NCI-H1092 treated with DMSO at 0.1 percent for 48 hours (cell line): ENCODE measurements at places on chromosomes 4 and X.

GRCh38 chr4:108159845-108160244 lies 8.9 kb downstream of the LEF1 start:
- no peak for DNase-seq

GRCh38 chr4:123878976-123879375 lies 482.4 kb downstream of the SPRY1 start:
- no peak for DNase-seq

GRCh38 chr4:111480510-111480909 lies 664.7 kb upstream of the FAM241A start:
- DNase-seq, result no peak

DNA sequence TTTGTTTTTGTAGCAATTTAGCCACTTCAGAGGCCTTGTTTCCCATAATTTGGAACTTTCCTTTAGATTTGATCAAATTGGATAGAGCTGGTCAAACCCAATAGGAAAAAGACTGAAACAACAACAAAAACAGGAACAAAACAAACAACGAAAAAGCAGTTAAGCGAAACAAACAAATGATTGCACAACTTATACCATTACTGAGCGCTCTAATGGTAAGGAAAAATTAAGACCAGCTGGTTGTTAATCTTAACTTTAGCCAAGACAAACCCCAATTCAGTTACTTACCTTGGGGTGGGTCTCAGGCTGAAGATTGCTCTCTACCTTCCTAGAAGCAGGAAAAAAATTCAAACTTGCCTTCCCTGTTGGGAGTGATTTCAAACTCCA lies 38.3 kb downstream of the SPCS3 start:
- DNase-seq, result no peak

DNA sequence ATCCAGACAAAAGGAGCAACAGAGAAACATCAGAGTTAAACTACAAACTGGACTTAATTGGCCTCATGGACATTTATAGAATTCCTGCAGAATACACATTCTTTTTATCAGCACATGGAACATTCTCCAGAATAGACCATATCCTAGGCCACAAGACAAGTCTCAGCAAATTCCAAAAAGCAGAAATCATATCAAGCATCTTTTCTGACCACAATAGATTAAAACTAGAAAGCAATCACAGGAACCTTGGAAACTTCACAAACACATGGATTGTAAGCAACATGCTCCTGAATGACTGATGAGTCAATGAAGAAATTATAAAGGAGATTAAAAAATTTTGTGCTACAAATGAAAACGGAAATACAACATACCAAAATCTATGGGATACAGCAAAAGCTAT lies 526.7 kb downstream of the PCDH7 start:
- no peak for DNase-seq

DNA sequence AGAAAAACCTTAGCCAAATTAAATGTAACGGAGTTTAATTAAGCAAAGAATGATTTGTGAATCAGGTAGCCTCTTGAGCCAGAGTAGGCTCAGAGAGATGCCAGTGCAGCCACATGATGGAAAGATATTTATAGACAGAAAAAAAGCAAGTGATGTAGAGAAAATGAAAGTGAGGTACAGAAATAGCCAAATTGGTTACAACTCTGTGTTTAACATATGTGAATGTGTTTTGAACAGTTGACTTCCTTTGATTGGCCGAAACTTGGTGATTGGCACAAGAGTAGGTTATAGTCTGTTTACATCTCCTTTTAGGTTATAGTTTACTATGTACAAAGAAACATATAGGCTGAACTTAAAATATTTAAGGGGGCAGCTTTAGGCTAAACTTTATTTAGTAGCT lies 459.9 kb upstream of the BOD1L1 start:
- no peak for DNase-seq

DNA sequence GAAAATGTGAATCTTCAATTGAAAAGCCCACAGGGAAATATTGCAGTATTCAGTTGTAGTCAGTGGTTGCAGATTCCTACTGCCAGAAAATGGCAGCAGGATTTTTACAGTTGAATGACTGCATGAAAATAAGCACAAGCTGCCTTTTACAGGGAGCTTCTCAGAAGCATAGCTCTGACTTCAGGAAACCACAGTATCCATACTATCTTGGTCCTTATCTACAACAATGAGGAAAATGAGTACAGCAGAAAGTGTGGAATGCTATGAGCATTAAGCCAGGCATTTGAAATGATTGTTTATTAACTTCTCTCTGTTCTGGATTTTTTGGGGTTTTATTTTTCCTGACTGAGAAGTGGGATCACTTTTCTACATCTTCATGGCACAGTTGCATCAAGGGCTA lies 34.6 kb upstream of the PRRG1 start:
- no peak for DNase-seq

DNA sequence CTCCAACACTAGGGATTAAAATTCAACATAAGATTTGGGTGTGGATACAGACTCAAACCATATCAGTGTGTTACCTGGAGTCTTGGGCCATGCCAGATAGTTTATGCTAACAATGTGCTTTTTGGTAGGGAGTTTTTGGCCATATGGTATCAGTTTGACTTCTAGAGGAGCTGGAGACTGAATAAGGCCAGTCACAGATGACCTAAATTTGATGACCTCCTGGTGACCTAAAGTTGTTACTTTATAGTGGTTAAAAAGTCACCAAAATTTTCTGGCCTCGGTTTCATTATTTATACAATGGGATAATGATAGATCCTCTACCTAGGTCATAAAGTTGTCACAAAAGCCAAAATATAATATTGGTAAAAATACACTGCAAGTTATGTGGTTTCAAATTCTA lies 877.1 kb downstream of the RAPGEF2 start:
- no peak for DNase-seq

DNA sequence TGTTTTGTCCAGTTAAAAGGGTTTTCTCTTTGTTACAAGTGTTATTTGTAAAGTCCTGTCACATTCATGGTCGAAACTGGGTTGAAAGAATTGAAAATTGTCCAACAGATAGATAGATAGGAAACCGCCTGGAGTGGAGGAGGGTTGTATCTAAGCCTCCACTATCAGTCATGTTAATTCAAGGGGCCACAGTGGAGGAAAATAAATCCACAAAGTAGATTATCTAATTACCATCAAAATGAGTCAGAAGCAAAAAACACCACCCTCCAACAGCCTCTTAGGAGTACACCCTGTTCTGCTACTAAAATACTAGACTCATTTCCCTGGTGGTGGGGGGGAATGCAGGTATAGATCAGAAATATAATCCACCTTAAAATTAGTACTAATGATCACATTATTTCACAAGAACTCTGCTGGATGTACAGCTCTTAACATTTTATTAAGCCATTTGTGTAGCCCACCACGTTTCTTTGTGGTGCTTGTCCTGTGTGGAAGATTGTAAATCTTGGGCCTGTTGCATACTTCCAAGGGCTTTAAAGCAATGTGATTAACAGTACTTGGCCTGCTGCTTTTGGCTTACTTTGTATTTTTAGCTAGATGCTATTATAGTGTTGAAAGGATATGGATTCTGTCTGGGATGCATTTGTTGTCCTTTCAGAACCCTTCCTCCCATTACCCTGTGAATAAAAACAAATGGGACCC lies 26.8 kb downstream of the RBBP7 start:
- no peak for DNase-seq

DNA sequence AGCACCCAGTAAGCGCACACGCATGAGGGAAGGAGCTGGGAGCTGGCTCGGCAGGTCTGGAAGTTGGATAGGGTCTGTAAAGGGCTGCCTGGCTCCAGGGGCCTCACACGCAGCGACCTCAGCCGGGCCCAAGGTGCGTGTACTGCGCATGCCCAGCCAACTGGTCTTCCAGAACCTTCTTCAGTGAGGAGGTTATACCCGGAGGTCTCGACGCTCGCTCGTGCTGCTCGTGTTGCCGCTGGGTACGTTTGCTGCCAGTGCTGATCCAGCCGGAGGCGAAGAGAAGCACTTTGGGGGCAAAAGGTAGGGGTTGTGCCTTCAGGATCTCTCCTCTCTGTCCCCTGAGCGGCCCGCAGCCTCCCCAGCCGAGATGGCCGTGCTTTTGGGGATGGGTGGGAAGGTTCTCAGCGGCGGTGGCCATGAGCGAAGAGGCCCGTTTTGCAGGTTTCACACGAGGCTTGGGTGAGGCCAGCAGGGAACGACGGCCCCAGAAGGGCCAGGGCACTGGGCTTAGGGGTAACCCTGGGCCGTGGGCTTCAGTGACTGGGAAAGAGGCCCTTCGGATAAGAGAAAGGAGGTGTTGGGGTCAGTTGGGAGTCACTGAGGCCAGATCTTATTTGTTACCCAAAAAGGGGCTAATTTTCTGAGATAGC lies 3.8 kb upstream of the CXCL9 start:
- DNase-seq, result no peak

GRCh38 chr4:29970626-29971025 lies 749.5 kb upstream of the PCDH7 start:
- DNase-seq, result no peak

GRCh38 chr4:182213004-182213403 lies 30.2 kb upstream of the TENM3 start:
- no peak for DNase-seq

DNA sequence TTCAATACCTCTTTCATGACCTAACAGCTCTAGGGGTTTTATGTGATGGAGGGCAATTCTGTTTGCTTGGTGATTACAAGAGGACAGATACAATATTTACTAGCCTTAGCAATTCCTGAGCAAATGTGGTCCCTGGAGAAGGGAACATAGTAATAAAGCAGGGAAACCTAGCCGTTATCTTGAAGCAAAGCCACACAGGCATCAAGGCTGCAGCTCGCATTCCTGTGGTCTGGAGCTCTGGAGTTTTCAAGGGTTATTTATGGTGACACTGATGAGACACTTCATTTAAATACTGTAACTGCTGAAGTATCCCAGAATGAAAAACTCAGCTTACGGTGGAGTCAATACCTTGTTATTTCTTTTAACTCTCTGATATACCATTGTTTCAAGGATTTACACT lies 66.8 kb downstream of the AFF2 start:
- DNase-seq, result no peak

- no peak for DNase-seq
These were observed 260.5 kb downstream of the DKK2 start for GRCh38 chr4:106775636-106776035.

DNA sequence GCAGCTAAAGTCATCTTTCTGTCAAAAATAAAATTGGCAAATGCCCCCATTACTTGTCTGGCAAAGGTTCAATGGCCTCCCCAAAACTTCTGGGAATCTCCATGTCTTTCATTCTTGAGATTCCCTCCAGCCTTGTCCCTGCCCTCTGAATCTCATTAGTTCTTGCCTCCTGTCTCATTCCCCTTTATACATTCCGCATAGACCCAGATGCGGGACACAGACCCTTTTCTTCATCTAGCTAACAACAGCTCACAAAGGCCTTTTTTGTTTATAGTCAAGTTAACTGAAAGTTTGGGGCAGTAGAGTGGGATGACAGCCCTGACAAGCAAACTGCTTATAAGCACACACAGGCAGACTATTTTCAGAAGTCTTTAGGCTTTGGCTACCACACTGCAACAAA lies 306.1 kb upstream of the FAM241A start:
- no peak for DNase-seq

GRCh38 chr4:3291411-3291968 lies 1.3 kb upstream of the RGS12 start:
- peak; percentile 34 for DNase-seq

- DNase-seq, result no peak
These were observed 61.4 kb downstream of the BEX1 start for GRCh38 chrX:103002576-103002975.

DNA sequence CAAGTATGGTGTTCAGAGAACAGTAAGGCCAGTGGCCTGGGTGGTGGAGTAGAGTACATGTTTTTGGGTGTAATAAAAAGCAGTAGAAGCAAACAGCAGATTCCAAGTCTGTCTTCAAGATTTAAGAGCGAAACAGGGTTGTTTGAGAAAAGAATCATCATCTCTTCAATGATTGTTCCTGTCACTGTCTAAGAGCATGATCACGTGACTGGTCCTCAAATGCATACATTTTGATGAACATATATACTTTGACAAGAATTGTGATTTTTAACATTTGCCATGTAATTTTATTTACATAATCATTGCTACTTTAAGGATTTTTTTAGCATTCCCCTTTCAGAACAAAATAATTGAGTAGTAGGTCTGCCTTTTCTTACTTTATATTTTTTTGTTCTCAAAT lies 252.6 kb upstream of the GPR101 start:
- DNase-seq, result no peak

DNA sequence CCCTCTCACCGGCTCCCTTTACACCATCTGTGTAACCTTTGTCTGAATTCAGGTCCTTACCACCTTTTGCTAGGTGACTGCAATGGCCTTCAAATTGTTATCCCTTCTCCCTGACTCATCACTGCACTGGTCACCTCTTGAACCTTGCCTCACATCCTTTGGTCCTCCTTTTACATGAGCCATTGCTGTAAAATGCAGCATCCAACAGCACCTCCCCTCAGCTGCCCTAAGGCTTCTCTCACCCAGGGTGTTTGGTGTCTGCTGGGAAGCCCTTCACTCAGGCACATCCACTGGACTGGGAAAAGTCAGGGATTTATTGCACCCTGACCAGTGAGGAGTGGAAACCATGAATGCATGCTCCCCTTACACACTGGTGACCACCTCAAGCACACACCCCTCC lies 192.5 kb upstream of the GATB start:
- no peak for DNase-seq

DNA sequence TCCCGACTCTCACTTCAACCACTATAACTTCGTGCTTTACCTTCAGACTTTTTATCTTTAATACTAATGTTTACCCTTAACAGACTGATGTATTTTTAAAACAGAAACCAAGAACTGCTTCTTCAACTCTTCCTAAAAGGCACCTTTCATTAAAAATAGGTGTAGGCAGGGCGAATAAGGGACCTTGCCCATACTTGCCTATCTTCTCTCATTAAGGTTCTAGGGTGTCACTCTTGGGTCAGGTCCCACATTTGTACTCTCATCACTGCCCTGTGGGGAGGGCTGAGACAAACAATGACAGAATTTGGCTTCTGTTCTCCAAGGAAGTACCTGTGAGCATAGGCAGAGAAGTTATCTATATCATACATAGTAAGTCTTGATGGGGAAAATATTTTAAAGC lies 69.7 kb downstream of the ANKRD50 start:
- DNase-seq, result no peak

DNA sequence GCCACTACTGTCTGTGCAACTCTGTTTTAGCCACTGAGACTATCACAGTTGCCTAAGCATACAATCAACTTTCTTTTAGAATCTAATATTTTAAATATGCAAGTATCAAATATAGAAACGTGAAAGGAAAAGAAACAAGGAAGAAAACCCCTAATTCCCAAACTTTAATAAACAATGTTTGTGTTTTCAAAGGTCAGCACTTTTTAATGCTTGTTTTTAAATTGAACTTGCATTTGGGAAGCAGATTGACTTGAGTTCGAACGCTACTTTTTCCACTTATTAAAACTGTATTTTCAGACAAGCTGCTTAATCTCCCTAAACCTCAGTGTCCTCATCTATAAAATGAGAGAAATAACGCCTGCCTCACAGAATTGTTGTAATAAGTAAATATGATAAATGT lies 185.8 kb upstream of the GPC4 start:
- DNase-seq, result no peak

GRCh38 chrX:43018031-43018430 lies 240.1 kb upstream of the PPP1R2C start:
- DNase-seq, result no peak

GRCh38 chr4:1193206-1194009 lies 21.0 kb upstream of the SPON2 start:
- no peak for DNase-seq

GRCh38 chrX:71099736-71100135 lies 4.1 kb downstream of the FOXO4 start:
- DNase-seq, result no peak

GRCh38 chr4:181364504-181364903 lies 878.7 kb upstream of the TENM3 start:
- no peak for DNase-seq
